ENCODE measurements at places on chromosomes 16 and 17.
A peak's percentile ranks its signal among the peaks of the same experiment; 100 is the strongest.

DNA sequence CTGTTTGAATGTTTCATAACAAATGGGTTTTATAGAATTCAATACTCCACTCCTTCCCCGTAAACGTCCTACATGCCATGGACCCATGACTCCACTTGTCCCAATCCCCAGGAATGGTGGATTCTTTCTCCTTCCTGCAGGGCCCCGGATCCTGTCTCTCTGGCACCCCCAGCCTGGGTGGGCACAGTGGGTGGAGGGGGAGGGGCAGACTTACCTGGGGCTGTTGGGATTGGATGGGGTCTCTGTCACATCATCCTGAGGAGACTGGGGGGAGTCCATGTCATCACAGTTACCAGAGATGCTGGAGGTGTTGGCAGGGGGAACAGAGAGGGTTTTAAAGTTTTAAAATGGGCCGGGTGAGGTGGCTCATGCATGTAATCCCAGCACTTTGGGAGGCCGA, 13.2 kb downstream of the TRPV3 start:
- no peak for DNase-seq

- no peak for DNase-seq
These were observed 6.5 kb downstream of the CPNE7 start for GRCh38 chr16:89581861-89582563.

- peak; percentile 26 for DNase-seq
These were observed 390 bp downstream of the ZNRF1 start for GRCh38 chr16:74999219-74999608.

DNA sequence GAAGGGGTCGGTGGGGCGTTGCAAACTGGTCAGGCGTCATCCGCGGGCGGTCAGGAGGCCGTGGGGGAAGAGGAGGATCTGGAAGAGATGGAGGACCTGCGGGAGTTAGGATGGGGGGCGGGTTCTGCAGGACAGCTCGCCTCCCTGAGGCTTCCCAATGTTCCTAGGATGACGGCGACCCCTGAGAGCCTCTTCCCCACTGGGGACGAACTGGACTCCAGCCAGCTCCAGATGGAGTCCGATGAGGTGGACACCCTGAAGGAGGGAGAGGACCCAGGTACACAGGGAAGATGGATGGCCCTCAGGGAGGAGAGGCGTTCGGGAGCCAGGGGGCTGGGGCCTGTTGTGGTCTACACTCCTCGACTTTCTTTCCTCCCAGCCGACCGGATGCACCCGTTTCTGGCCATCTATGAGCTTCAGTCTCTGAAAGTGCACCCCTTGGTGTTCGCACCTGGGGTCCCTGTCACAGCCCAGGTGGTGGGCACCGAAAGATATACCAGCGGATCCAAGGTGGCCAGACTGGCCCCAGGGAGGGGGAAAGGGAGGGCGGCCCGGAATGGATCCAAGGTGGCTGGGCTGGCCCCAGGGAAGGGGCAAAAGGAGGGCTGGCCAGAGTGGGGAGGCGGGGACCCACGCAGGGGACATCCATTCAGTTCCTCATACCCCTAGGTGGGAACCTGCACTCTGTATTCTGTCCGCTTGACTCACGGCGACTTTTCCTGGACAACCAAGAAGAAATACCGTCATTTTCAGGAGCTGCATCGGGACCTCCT, 839 bp downstream of the PLD2 start:
- no peak for DNase-seq

DNA sequence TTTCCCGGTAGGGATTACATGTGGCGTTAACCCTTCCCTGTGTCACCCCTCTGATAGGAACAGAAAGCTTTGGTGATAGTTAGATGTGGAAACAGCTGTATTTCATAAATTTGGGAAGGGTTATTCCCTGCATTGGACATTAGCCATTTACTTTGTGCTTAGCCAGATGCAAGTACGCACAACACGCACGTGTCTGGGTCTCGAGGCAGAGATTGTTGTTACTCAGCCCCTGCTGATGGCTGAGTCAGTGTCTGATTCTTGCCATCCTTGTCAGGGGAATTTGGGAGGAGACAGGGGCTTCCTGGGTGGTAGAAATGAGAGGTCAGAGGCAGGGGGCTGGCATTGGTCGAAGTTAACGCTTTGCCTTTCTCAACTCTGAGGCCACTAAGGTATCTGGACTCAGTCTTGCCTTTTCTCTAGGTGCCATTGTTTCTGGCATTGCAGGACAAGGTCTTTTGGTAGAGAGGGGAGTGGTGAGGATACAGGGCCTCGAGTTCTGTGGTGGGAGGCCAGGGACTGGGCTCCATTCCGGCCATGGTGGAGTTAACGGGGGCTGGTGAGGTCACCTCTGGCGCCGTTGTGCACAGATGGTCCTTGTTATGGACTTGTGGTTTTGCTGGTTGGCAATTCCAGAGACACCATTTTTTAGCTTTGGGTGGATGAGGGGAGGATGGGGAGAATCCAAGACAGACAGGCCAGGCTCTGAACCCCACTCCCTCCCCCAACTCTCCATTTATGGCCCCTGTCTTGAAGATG, 8.2 kb downstream of the MMP2 start:
- no peak for DNase-seq

- no peak for DNase-seq
These were observed 41.3 kb downstream of the UBN1 start for GRCh38 chr16:4888428-4889135.

DNA sequence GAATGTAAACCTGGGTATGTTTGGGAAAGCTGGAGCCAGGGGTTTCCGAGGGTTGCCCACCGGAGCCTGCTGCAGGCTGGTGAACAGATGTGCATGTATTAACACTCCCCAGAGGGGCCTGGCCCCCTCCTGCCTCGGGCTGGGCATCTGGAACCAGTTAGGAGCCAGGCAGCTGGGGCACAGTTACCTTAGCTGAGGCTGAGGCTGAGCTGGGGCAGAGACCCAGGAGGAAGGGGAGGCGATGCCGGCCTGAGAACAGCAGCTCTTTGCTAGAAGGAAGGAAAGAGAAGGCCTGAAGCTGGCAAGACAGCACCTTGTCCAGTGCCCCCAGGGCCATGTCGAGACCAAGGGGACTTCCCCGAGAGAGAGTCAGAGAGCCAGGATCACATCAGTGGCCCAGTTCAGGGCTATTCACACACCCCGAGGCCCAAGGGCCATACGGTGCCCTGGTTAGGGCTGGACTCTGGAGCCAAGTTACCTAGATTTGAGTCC, 65.8 kb downstream of the RMI2 start:
- DNase-seq: no peak

DNA sequence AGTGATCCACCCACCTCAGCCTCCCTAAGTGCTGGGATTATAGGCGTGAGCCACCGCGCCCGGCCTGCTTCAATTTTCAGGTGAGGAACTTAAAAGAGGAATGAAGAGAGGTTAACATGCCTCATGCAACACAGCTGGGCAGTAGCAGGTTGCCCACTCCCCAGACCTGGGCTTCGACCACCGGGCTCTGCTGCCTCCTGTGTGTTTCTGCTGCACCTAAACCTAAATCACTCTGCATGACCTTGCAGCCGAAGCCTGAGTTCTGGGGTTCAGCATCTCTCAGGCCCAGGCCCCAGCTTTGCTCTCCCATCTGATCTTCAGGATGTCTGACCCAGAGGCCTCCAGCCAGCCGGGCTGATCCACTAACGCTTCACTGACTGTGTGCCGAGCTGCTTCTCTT, 112.6 kb downstream of the OR1D5 start:
- DNase-seq: no peak

- DNase-seq: no peak
These were observed 1.4 kb upstream of the AOC3 start for GRCh38 chr17:42849451-42850181.

DNA sequence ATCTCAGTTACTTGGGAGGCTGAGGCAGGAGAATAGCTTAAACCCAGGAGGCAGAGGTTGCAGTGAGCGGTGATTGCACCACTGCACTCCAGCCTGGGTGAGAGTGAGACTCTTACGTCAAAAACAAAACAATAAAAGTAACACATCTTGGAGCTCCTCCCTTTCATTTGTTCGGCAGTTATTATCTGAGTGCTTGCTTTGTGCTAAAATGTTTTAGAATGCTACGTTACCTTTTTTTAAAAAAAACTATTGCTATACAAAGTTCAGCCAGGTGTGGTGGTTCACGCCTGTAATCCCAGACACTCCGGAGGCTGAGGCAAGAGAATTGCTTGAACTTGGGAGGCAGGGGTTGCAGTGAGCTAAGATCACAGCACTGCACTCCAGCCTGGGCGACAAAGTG, 15.8 kb downstream of the IST1 start:
- DNase-seq: no peak

- DNase-seq: no peak
These were observed 8.7 kb downstream of the GRN start for GRCh38 chr17:44353672-44354331.

DNA sequence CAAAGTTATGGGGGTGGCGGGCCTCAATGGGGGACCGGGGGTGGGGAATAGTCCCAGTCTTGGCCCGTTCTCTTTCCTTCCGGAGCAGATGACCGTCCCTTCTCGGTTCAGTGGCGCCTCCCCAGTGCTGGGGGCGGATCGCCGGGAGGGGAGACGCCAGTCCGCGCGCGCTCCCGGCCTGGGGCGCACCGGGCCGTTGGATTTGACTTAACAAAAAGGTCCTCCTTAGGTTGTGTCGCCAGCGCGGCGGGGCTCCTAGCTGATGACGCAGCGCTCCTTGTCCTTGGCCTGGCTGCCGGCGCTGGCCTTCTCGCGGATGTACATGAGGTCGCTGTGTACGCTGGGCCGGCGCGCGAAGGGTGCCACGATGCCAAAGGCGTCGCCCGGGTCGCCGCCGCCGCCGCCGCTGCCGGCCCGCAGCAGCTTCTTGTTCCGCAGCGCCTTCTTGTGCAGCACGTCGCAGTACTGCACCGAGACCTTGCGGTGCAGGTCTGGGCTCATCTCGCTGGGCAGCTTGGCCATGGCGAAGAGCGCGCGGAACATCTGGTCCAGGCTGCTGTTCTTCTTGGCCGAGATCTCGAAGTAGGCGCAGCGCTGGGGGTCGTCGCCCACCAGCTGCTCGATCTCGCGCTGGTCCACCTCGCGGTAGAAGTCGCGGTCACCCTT, 1.2 kb downstream of the RASD1 start:
- no peak for DNase-seq

- DNase-seq: no peak
These were observed 37.5 kb upstream of the RBFOX3 start for GRCh38 chr17:79648181-79648831.

GRCh38 chr17:83050651-83051395, 28.6 kb upstream of the METRNL start:
- DNase-seq: no peak

- no peak for DNase-seq
These were observed 1.4 kb downstream of the PMP22 start for GRCh38 chr17:15263680-15264079.
